Right renal cortex interstitium (tissue), 3 donors: ENCODE measurements at places on chromosomes 5 and 9. TPM values are rescaled to one million over a fixed set of nuclear protein-coding genes. Genes with fewer than 3 reads are reported as not detected.

Gene KCNT1
- polyA plus RNA-seq = 0.06 TPM

Gene SHOC1
- 0.85 TPM for polyA plus RNA-seq

Gene GLDC
- polyA plus RNA-seq = 22.2 TPM

Gene RALGPS1
- polyA plus RNA-seq = 20.2 TPM

Gene NTRK2
- 111 TPM for polyA plus RNA-seq

Gene SHB
- polyA plus RNA-seq = 14.5 TPM

Gene TXNDC8
- polyA plus RNA-seq = not detected

Gene SLC6A7
- polyA plus RNA-seq = not detected

Gene FBXW2
- 39.6 TPM for polyA plus RNA-seq

Gene HNRNPH1
- polyA plus RNA-seq = 916 TPM

- DNase-seq = no peak
Observed at GRCh38 chr9:131178382-131178781, 53.0 kb downstream of the NUP214 start.

DNA sequence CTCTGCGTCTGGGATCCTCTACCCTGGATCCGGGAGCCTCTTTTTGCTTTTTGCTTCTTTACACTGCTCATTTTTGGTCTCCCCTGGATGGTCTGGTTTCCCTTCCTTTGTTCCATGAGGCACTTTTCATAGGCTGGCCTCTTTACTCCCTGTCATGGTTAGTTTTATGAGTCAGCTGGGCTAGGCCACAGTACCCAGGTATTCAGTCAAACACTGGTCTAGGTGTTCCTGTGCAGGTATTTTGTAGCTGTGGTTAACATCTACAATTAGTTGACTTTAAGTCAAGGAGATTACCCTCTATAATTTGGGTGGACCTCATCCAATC lies 17.5 kb downstream of the ANKRD33B start:
- no peak for DNase-seq

DNA sequence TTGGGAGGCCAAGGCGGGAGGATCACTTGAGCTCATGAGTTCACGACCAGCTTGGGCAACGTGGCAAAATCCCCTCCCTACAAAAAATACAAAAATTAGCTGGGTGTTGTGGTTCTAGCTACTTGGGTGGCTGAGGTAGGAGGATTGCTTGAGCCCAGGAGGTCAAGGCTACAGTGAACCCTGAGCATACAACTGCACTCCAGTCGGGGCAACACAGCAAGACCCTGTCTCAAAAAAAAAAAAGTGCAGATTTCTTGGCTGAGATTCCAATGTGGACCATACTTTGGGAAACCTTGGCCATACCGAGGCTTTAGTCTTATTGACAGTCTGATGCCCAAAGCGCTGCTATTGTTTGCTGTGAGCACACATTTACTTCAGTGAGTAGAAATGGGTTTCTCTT lies 113.6 kb upstream of the CLINT1 start:
- DNase-seq = no peak

DNA sequence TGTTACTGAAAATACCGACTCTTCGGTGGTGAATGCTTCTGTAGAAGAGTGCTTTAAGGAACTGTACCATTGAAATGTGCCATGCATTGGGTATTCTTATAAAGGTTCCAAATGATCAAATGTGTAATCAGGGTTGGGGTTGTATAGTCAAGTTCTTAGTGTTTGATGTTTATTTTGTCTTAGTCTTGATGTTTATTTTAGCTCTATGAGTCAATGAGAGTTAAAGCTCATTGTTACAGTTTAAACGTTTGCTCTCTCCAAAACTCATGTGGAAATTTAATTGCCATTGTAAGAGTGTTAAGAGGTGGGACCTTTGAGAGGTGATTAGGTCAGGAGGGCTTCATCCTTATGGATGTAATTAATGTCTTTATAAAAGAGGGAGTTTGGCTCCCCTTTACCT lies 153.0 kb downstream of the FER start:
- no peak for DNase-seq

- no peak for DNase-seq
Observed at GRCh38 chr9:111914749-111915424, 18.3 kb downstream of the UGCG start.

- DNase-seq = no peak
Observed at GRCh38 chr5:17398431-17398830, 99.6 kb upstream of the TAF11L2 start.

- DNase-seq = no peak
Observed at GRCh38 chr9:89362647-89363310, 44.5 kb downstream of the SECISBP2 start.

- DNase-seq = peak; percentile 15
Observed at GRCh38 chr5:134005417-134006061, 764 bp upstream of the VDAC1 start.

DNA sequence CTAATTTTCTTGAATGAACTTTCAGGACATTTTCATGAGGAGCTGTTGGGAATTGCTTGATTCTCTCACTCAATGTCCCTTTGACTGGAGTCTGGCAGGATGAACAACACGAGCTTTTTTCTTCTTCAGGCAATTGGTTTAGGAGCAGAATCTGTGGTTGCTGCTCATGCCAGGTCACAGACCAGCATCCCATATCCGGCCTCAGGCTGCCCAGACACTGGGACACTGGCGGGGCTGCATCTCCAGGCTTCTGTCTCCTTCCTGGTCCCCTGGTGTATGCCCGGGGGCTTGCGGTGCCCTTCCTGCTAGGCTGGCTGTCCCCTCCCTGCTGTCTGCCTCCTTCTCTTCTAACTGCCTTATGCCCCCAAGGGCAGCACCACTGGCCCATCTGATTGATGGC lies 311.5 kb upstream of the DAP start:
- DNase-seq = no peak

DNA sequence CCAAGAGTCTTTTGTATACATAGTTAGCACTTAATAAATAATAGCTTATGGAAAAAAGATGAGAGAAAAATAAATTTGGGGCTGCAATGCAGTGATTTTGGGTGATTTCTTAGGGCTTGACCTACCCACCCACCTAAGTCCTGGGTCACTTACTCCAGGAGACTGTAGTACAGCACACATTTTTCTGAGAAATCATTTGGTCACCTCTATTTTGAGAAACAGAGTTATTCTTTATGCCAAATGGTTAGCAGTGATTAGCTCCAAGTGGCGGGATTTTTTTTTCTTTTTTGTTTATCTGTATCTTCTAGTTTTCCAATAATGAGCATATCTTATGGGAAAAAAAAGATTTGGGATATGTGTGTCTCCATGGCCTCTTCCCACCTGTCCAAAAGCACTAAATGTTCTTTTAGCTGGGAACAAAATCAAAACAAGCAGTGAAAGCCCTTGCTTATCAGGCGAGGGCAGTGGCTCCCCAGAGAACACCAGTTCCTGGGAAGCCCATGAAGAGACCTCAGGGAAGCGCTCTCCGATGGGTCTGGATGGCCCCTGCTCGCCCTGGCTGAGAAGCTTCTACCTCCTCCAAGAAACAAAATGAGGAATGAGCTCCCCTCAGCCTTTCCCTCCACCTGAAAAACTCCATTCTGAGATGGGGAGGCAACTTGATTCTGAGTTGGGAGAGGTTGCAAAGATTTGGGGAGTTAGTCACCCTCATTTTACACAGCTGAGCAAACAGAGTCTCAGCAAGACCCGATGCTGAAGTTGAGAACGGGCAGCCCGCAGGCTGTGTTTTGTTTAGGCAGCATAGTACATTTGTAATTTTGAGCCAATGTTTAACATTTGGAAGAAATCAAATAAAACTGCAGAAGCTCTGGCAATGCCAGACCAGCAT lies 69.9 kb downstream of the CYFIP2 start:
- DNase-seq = no peak

DNA sequence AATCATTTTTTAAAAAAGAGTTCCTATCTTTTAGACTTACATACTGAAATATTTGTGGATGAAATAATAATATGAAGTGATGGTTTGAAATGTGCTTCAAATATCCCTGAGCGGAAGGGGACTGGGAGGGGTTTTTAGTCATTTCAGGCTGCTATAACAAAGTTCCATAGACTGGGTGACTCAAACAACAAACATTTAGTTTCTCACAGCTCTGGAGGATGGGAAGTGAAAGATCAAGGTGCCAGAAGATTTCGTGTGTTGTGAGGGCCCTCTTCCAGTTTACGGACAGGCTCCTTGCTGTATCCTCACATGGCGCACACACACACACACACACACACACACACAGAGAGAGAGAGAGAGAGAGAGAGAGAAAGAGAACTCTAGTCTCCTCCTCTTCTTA lies 27.1 kb upstream of the TEX10 start:
- no peak for DNase-seq

- DNase-seq = no peak
Observed at GRCh38 chr9:128836509-128837145, 7.0 kb upstream of the SPOUT1 start.

GRCh38 chr5:72651109-72651508 lies 143.9 kb upstream of the ZNF366 start:
- no peak for DNase-seq

DNA sequence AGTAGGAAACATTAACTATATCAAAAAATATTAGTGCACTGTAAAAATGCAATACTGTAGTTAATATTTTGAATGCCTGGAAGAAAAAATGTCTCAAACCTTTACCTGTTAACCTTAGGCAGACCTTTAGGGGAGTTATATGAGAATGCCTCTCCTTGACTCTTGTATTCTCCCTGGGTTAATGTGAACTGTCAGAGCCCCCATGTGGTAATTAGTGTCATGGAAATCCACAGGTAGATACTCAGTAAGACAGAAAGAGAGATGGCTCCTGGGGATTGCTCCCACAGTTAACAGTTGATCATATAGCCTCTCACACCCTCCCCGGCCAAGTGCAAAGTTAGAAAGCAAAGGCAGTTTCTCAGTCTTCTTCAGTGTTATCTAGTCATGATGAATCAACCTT lies 742.8 kb downstream of the NR2F1-AS1 start:
- DNase-seq = no peak

- no peak for DNase-seq
Observed at GRCh38 chr9:134443174-134444037, 117.2 kb downstream of the RXRA start.

DNA sequence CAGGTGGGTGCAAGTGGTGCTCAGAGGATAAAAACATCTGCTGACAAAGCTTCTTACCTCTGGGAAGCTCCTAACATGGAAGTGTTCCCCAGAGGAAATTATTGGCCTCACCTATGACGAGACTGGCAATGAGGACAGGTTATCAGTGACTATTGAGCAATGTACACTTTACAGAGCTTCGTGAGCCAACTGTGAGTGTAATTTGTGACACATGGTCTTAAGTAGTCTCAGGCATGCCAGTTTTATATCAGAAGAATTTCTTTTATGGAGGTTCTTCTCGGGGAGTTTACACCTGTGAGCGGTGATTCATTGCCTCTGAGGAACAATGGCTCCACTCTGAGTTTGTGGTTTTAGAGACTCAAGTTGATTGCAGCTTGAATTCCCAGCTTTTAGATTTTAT lies 11.3 kb downstream of the ANKDD1B start:
- no peak for DNase-seq

DNA sequence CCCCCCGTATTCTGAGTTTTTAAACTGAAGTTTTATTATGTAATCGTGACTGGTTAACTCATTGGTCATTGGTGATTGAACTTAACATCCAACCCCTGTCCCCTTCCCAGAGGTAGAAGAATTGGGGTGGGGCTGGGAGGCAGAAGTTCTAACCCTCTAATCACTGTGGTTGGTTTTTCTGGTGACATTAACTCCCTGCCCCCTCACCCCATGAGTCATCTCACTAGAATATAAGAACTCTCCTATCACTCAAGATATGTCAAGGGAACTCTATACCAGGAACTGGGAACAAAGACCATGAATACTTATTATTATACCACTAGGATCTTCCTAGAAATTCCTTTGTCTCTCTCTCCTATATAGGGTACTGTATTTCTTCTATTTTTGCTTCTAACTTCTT lies 52.3 kb upstream of the CAVIN4 start:
- DNase-seq = no peak

GRCh38 chr9:108467653-108468324 lies 388.0 kb downstream of the ACTL7B start:
- no peak for DNase-seq

DNA sequence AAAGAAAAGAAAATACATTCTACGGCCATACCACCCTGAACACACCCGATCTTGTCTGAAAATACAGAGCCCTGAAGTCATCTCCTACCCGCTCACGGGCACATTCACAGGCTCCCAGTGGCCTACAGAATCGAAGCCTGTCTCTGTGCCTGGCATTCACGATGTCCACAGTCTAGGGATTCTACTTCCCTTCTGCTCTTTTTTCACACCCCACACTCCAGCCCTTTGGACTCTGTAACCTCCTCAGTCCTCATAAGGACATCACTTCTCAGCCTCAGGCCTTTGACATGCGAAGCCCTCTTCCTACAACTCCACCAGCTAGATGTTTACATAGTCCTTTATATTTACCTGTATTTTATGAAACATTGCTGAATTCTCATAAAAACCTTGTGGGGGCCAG lies 77.8 kb downstream of the CSNK1A1 start:
- DNase-seq = no peak

DNA sequence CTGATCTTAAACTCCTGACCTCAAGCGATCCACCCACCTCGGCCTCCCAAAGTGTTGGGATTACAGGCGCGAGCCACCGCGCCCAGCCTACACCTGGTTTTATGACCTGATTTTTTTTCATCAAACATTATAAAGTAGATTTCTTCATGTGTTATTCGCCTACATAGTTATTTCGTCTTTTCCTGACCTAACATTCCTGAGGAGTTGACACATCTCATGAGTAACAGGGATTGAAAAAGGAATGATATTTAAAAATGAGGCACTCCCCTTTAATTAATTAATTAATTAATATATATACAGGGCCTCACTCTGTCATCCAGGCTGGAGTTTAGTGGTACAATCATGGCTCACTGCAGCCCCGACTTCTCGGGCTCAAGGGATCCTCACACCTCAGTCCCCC lies 20.2 kb upstream of the MTMR12 start:
- no peak for DNase-seq

DNA sequence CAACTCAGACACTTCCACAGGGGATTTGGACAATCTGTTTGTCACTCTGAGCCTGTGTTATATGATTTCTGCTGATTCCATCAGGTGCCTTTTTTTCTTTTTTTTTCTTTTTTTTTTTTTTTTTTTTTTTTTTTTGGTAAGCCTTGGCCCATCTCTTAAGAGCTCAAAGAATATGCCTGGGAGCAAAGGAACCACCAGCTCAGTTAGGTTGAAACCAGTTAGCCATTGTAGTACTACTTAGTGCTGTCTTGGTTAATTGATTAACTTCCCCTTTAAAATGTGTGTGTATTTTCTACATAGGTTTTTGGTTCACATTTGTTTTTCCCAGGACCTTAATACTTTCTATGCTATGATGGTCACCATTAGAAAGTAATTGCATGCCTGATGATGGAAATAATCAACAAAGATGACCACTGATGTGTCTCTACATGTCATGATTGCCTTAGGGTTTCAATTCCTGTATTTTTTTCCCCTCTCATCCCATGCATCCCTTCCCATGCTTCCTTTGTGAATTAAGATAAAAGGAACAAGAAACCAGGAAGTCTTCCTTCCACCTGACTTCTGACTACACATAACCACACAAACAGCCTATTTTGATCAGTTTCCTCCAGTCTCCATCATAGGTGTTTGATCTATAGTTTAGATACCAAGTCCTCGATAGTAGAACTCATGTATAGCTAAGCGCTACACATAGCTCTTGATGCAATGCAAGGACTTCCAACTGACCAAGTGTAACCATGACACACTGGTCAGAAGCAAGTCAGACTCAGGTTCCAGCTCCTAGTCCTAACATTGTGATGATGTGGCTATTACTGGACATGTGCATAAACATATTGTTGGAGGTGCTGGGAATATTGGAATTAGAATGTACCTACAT lies 306.1 kb downstream of the EFNA5 start:
- no peak for DNase-seq
